Fibroblast of skin of left quadriceps (primary cell): ENCODE measurements at places on chromosomes 1 and 21.

DNA sequence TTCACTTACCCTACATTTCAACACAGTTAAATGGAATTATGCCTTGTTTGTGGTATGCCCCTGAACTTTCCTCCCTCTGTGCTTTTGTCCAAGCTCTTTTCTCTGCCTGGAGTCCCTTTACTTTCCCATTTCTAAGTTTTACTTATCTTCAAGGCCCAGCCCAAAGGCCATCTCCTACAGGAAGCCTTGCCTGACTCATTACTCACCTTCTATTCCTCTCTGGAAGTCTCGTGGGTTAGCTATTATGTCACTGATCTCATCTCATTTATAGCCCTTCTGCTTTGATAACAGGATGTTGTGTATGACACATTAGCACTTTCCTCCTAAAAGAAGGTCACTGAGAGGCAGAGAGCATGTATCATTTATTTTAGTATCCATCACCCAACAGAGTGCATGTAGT is 78.8 kb upstream of the CD1D start:
- no peak for DNase-seq

GRCh38 chr1:110173466-110174105 is 23.3 kb downstream of the SLC6A17 start:
- no peak for DNase-seq

GRCh38 chr1:23664837-23665795 is 26.5 kb upstream of the RPL11 start:
- DNase-seq: no peak

DNA sequence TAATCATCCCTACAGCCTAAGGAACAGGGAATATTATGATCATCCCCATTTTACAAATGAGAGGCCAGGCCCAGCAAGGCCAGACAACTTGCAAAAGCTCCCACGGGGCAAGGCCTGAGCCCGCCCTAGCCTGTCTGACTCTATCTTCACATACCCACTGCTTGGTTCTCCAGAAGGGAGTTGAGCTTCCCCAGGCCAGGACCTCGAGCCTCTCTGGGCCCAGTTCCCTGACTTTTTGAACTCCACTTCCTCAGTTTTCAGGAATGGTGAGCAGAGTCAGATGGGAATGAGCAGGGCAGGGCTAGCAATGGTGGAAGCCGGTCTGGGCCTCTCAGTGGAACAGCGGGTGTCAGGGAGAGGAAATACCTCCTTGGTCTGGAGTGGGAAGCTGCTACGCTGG is 39.3 kb downstream of the CACNA1S start:
- no peak for DNase-seq

GRCh38 chr21:43744725-43745124 is 25.8 kb downstream of the PDXK start:
- DNase-seq: no peak

- no peak for DNase-seq
Measured at GRCh38 chr1:173122344-173122935, 71.7 kb upstream of the TNFSF18 start.

GRCh38 chr1:5856246-5856815 is 135.9 kb downstream of the NPHP4 start:
- DNase-seq: no peak

DNA sequence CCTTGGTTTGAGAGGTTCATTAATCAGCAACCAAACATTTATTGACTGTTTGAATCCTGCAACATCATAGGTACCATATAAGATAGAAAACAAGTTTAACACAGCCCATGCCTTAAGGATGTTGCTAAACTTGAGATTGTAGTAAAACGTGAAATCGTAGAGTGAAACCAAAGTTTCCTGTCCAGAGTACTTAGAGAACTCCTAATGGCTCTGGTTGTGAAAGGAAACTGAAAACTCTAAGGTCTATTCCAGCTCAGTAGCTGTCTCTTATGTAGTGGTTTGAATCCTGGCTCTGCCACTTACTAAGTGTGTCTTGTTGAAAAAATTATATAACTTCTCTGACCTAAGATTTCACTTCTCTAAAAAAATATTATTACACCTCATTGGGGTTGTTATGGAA is 310.9 kb downstream of the NTNG1 start:
- DNase-seq: no peak

DNA sequence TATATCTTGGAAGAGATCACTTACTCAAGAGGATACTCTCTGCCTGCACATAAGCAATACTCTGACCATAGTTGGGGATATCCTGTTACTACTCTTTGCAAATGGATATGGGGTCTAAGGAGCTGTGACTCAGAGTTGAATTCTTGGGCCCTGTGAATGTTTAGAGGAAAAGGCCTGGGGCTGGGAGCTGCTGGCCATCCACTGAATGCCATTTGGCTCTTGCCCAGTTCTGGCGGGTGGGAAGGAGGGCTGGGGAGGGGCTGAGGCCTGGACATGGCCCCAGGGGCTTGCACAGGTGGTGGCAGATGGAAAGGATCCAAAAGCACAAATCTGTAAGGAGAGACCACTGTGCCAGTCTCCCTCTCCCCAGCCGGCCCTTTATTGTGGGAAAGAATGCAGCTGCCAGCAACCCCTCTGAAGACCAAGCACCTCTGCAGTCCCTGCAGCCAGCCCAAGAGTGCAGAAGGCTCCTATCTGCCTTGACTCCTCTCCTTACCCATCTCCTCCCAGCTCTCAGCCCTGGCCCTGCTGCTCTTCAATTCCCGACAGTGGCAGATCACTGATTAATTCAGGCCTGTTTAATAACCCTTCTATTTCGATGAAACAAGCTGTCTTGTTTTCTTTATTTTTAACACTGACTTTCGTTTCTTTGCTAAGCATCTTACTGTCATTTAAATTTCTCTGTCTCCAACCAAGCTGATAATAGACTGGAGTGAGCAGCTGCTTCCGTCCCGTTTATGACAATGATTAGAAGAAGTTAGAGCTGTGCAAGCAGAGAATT is 12.1 kb downstream of the PLXNA2 start:
- no peak for DNase-seq

- DNase-seq: no peak
Measured at GRCh38 chr1:245276445-245276844, 121.7 kb downstream of the KIF26B start.

- peak; percentile 58 for DNase-seq
Measured at GRCh38 chr1:204503122-204503912, 8.7 kb upstream of the PIK3C2B start.

DNA sequence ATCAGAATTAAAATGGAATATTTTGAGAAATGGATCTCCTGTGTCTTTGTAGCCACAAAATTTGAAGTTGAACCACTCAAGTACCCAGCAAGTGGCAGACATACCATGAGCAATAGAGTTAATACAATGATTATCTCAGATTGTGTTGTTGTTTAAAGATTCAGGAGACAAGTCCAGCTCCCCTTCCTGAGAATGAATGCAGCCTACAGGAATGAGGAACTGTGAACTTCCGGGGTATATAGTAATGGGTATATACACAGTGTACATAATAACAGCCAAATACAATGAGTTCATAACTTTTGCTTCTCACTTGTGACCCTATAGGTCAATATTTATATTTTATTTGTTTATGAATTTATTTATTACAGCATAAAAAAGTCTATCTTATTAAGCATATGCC is 445.0 kb downstream of the SETD4 start:
- DNase-seq: no peak

- no peak for DNase-seq
Measured at GRCh38 chr1:93344886-93345632, 648 bp upstream of the DR1 start.

DNA sequence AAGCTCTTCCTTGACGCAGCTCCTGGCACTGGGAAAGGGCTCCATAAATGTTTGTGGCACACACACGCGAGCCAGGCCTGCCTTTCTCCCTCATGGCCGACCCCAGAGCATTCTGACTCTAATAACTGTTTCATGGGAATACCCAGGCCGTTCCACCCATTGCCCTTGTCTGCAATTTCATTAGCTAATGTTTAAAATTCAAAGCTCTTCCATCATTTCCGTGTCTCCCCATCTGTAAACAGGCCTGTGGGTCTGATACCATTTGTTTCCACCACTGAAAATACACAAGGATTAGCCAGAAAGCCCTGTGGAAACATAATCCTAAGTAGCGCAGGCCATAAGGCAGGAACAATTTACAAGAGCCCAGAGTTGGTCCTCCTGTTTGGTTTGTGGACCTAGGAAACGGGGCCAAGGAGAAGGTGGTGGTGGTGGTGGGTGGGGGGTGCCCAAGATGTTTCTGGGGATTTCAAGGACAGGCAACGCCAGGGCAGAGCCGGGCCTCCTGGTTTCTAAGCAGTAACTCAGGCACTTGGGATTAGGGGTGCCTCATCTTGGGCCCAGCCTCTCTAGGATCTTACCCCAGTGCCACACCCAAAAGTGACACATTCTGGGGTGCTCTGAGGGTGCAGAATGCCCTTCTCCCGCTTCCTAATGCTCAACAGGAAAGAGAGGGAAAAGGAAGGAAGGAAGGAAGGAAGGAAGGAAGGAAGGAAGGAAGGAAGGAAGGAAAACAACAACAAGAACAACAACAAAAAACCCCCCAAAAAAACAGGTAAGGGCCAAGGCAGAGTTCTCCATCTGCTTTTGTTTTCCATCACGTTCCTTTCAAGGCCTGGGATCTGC is 79.4 kb downstream of the SSBP3 start:
- no peak for DNase-seq

DNA sequence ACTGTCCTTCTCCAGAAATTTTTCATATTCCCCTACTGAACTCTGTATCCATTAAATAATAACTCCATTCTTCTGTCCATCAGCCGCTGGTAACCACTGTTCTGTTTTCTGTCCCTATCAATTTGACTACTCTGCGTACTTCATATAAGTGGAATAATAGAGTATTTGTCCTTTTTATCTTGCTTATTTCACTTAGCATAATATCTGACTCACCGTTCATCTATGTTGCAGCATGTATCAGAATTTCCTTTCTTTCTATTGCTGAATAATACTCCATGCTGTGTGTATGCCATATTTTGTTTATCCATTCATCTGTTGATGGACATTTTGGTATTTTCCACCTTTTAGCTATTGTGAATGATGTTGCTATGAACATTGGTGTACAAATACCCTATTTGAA is 71.9 kb downstream of the CEP350 start:
- DNase-seq: no peak

- DNase-seq: no peak
Measured at GRCh38 chr1:59204001-59204400, 92.9 kb upstream of the FGGY start.

GRCh38 chr1:177665935-177666334 is 303.9 kb downstream of the SEC16B start:
- DNase-seq: no peak

DNA sequence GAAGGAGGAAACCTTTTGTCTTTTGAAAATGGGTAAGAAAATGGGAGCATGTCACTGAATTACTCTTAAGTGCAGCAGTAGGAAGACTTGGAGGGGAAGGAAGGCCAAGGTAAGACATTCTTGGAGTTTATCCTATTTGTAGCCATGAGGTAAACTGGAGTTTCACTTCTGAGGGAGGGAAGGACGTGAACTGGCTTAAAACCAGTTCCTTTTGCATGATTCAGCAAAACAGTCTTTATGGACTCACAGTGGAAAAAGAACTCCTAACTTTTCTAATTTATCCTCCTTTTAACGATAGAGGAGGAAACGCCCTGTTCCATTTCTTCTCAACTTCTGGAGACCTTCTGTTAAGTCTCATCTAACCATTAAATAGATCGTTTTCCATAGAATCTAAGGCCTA is 2.5 kb downstream of the PRDX6 start:
- DNase-seq: no peak

DNA sequence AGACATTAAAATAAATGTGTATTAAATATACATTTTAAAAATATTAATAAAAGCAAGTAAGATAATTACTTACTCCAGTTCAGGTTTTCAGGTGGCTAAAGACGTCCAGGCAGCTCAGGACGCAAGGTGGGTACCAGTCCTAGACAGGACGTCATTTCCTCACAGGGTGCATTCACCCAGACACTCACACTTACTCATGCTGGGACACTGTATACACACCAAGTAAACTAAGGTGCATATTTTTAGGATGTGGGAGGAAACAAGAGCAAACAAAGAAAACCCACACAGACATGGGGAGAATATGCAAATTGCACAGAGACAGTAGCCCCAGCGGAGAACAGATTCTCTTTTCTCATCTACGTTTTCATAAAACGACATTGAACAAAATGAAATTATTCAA is 457.9 kb downstream of the BRINP3 start:
- no peak for DNase-seq

DNA sequence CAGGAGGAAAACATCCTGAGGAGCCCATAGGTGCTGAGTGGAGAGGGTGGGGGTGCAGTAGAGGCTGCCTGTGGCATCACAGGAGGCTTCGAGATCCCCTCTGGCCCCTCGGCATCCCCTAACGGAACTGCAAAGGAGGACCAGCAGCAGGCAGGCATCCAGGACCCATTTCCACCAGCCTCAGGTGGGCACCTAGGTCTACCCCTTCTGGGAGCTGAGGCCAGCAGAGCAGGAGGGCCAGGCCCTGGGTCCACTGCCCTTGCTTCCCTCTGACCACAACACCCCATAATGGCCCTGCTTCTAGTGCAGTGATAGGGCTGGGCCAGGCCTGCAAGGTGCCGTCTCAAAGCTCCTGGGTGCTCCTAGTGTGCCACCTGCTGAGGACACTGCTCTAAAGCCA is 723.0 kb downstream of the PTPRU start:
- no peak for DNase-seq

DNA sequence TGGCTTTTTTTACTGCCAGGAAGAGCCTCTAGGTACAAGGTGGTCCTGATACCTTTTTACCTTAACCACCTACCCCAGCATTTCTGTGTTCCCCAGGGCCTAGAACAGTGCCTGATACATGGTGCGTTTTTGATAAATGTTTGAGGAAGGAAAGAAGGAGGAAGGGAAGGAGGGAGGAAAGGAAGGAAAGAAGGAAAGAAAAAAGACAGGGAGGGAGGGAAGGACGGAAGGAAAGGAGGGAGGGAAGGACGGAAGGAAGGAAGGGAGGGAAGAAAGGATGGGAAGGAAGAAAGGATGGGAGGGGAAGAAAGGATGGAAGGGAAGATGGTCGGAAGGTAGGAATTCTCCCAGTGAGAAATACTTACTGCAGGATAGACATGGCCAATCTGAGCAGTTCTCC is 12.0 kb upstream of the MAGOH start:
- DNase-seq: no peak

DNA sequence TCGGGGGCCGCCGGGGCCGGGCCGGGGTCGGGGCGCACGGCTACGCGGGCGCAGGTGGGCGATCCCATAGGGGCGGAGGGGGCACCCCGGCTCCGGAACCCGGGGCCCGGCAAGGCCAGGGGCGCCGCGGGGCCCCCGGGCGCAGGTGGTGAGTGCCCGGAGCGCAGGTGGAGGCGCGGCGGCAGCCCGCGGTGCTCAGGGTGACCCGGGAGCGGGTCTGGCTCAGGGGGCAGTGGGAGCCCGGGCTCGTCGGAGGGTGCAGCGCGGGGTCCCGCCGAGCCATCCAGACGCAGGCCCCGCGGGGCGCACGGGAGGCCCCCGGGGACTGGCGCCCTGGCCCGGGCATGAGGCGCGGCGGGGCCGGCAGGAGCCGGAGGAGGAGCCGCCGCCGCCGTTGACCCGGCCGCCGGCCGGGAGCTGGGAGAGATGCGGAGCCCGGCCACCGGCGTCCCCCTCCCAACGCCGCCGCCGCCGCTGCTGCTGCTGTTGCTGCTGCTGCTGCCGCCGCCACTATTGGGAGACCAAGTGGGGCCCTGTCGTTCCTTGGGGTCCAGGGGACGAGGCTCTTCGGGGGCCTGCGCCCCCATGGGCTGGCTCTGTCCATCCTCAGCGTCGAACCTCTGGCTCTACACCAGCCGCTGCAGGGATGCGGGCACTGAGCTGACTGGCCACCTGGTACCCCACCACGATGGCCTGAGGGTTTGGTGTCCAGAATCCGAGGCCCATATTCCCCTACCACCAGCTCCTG is 489 bp downstream of the CELSR2 start:
- DNase-seq: no peak
